Stimulated activated CD8-positive, alpha-beta memory T cell treated with anti-CD3 and anti-CD28 coated beads, Interleukin-4, amount 100 ng/mL, for 24 hours (primary cell): ENCODE measurements at places on chromosomes 12 and 14.

- DNase-seq, result no peak
Measured at GRCh38 chr14:90111895-90112534, 50.2 kb downstream of the KCNK13 start.

- no peak for DNase-seq
Measured at GRCh38 chr12:56001487-56002100, 4.5 kb downstream of the SUOX start.

GRCh38 chr12:121741743-121742142, 29.2 kb downstream of the TMEM120B start:
- no peak for DNase-seq

GRCh38 chr12:57261428-57261865, 10.5 kb upstream of the STAC3 start:
- DNase-seq, result no peak

GRCh38 chr12:8675591-8676036, 13.0 kb upstream of the MFAP5 start:
- DNase-seq, result no peak

- peak; percentile 68 for DNase-seq
Measured at GRCh38 chr12:52006726-52007157, at the start of gene TAMALIN. Gene TAMALIN, plus strand, starts transcription at chr12:52006946. Its CDS starts 74 bp downstream, at chr12:52007020.

DNA sequence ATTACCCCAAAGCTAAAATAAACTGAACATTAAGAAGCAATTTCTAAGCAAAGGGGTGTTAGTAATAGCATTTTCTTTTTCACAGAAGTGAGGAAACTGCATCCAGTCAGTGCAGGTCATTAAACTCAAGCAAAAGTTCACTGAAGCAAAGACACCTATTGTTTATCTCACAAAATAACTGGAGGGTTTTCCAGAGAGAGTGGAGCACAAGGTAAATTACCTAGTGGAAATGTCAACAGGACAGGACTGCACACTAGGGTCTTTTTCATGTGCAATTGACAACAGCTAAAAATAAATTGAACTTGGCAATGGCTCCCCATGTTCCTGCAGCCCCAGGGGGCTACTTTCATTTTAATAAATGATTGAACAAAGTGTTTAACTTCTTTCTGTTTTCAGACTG, 742.0 kb downstream of the GALC start:
- no peak for DNase-seq

DNA sequence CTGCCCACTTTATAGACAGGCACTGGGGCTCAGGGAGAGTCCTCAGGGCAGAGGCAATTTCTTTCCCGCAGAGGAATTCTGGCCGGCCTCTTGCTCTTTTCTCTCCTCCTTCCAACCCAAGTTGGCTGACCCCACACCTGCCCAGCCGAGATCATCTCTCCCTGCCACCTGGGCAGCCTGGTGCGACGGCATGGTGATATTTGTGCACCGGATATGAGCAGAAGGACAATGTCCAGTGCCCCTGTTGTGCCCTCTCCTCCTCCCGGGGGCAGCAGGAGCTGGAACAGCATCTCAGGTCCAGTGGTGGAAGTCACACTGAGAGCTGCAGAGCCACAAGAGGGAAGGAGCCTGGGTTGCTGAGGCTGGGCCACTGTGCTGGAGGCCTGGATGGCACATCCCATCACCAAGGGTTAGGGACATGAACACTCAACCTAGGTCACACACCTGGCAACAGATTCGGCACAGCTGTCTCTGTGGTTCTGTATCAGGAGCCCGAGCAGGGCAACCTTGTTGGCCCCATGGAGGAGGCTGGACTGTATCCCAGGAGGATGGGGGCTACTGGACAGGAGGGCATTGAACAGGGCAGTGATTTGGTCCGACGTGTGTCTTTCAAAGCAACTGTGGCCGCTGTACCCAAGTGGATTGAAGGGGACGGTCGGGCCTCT, 57.7 kb upstream of the DIO3 start:
- DNase-seq, result no peak

DNA sequence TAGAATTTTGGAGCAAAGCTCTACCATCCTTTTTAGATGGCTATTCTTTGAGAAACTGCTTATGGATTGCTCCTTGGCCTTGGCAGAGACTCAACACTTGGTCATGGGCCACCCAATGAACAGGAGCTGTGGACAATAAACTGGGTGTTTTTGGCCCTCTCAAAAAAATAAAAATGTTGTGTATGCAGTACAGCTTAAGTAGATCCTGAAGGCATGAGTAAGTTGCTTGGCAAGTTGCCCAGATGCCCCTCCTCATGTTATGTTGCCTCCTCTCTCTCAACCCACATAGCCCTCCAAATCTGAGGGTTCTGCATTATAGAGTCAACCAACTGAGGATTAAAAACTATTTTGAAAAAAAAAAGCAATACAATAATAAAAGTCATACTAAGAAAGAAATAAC, 124.9 kb downstream of the ATP23 start:
- DNase-seq, result no peak

DNA sequence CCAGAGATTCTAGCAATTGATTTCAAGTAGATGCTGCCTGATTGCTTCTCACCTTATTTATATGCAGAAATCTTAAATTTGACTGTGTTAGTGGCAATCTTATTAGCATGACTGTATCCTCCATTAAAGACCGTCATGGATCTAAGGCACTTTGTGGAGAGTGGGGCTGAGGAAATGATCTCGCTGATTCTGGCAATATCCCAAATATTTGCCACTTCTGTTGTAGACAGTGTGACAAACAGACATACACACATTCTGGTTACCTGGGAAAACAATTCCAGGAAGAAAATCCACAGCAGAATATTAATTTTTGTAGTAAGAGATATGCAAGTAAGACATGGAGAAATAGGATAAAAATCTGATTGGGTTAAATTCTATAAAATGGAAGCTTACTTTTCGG, 269.0 kb upstream of the G2E3 start:
- DNase-seq, result no peak

DNA sequence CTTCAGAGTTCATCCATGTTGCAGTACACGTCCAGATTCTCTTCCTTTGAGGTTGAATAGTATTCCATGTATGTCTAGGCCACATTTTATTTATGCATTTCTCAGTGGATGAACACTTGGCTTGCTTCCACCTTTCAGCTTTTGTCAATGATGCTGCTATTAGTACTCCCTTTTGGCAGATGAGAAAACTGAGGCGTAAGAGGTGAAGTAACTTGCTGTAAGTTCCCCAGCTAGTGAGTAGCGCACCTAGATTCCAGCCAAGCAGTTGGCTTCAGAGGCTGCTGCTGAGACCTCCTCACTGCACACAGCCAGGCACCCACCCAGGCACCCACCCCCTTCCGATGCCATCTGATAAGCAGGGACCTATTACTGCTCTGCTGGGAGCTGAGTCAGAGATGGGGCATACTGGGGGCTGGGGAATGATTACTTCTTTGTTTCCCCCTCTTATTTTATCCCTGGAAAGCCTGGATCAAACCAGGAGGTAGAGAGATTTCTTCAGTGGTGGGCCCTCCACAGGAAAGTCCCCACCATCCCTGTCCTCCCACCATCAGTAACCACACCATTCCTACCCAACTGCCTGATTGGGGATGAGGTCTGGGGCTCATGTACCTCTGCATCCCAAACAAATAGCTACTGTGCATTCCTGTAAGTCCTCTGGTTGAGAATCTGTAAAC, 234.6 kb downstream of the PCNX1 start:
- no peak for DNase-seq

GRCh38 chr14:90517076-90517841, 120.4 kb downstream of the CALM1 start:
- DNase-seq, result no peak
